ENCODE measurements at places on chromosomes 5 and 9. TPM values are rescaled to one million over a fixed set of nuclear protein-coding genes. Genes with fewer than 3 reads are reported as not detected.

GRCh38 chr5:135905144-135905543 is 9.5 kb upstream of the IL9 start:
- DNase-seq = no peak

DNA sequence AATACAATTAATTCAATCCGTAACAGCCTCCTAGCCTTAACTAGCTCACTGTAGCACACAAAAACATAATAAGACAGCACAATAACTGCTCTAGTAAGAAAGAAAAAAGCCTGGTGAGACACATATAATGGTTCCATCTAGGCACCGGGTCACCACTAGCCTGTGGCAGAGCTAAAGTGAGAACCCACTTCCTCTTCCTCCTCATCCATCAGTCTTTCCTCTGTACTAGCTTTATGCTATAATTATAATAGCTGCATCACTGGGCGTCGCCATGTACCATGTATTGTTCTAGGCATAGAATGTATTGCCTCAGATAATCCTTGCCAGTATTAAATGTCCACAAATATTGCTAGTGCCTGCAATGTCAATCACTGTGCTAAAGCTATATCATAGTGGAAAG is 23.1 kb downstream of the ADRB2 start:
- no peak for DNase-seq

DNA sequence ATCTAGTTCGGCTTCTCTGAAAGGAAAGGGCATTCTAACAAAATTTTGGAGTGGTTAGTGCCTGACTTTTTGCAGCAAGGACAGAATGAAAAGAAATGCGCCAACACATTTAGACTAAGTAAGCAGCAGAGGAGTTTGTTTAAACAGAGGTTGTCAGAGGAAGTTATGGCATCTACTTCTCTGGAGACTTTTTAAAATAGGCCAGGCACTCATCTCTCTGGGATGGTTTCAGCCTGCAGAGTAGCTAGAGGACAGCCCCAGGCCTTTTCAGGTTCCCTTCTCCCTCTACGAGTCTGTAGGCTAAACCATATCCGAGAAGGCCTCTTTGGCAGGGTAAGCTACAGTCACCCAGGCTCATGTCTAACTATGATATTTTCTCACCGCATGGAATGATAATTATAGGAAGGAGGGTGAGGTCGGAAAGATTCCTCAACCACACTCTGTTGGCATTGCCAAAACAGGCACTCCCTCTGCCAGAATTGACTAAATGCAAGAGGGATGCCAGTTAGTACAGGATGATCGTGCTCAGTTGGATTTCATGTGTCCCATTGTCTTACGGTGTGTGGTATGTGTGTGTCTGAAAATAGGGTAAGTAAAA is 1.4 kb upstream of the CTXN3 start:
- no peak for DNase-seq

- no peak for DNase-seq
Measured at GRCh38 chr5:126589536-126590297, 5.3 kb downstream of the ALDH7A1 start.

- no peak for DNase-seq
Measured at GRCh38 chr5:84287951-84288350, 96.7 kb downstream of the EDIL3 start.

DNA sequence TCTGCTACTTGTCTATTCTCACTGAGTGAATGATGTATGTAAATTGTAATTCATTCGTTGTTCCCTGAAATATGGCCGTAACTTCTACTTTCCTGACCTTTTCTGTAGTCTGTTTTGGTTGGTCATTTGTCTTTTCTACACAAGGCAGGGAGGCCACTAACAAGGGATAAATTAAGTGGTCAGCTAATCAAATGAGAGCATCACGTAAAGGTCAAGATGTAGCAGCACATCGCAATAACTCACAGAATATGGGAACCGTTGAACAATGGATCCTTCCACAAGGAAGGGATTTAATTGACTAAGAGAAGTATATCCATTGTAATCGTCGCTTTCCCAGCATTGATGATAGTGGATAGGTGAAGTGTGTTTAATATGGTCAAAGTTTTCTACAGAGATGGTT is 171.1 kb downstream of the DMRT2 start:
- DNase-seq = no peak

DNA sequence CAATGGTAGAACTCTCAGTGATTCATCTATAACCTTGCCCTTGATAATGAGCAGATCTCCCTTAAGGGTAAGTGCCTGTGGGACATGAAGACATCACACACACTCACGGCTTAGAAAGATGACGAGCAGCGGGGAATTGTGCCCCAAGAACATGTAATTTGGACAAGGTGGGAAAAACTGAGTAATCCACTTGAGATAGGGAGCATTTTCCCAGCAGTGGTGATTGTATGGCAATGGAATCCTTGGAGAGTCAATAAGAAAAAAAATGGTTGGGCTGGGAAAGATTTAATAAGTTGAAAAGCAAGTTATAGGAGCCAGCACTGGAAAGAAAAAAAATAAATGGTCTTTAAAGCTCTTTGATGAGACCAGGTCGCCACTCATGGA is 193.1 kb downstream of the GLIS3 start:
- DNase-seq = no peak

GRCh38 chr9:118059484-118060278 is 355.5 kb downstream of the TLR4 start:
- no peak for DNase-seq

- DNase-seq = no peak
Measured at GRCh38 chr9:34956648-34957047, 1.4 kb upstream of the PHF24 start.

DNA sequence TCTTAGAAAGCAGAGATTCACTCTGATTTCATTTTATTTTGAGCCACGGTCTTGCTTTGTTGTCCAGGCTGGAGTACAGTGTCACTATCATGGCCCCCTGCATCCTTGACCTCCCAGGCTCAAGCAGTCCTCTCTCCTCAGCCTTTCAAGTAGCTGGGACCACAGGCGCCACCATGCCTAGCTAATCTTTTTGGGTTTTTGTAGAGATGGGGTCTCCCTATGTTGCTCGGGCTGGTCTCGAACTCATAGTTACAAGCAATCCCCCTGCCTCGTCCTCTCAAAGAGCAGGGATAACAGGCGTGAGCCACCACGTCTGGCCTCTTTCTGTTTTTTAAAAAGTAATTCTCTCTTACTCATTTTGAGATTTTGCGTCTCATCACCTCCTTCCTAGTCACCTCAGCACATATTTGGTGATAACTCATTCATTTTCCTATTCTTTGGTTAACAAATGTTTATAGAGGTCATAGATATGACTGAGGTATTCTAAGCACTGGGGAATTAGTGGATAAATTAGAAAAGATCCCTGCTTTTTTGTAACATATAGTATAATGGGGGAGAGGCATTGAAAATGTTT is 10.8 kb upstream of the DCP2 start:
- DNase-seq = no peak

GRCh38 chr5:55936100-55936693 is 58.6 kb downstream of the IL6ST start:
- peak; percentile 78 for DNase-seq

DNA sequence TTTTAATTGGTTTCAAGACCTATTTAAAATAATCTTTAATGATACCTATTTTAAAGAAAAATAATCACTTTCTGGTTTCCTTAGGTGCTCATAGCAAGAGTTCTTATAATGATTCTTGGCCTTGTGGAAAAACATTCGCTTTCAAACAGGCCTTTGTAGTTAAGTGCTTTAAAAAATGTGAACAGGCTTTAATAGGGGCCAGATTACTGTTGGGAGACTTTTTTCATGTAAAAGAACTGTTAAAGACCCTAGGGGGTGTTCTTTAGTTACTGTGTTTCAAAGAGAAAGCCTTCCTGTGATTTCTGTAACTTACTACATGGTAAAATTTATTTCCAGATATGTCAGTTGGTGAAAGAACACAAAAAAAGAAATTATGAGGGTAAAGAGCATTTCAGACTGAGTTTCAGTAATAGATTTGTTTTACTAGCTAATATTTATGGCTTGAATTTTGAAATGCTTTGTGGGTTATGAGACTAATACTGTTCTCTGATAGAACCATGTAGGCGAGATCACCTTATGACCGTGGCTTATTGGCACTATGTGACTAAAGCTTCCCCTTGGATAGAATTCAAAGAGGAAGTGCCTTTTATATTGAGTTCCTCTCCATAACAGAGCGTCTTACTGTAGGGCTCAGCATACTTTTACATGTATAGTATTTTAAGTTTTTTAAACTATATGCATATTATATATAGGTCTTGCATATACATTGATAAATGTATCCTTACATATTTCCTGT is 70.7 kb downstream of the CSNK1G3 start:
- DNase-seq = no peak

- peak; percentile 67 for DNase-seq
Measured at GRCh38 chr9:110183208-110184145, 24.5 kb downstream of the C9orf152 start.

GRCh38 chr9:79694676-79695400 is 123.1 kb downstream of the TLE4 start:
- DNase-seq = no peak

GRCh38 chr9:33924978-33925797 is 108.2 kb downstream of the UBE2R2 start:
- peak; percentile 70 for DNase-seq

DNA sequence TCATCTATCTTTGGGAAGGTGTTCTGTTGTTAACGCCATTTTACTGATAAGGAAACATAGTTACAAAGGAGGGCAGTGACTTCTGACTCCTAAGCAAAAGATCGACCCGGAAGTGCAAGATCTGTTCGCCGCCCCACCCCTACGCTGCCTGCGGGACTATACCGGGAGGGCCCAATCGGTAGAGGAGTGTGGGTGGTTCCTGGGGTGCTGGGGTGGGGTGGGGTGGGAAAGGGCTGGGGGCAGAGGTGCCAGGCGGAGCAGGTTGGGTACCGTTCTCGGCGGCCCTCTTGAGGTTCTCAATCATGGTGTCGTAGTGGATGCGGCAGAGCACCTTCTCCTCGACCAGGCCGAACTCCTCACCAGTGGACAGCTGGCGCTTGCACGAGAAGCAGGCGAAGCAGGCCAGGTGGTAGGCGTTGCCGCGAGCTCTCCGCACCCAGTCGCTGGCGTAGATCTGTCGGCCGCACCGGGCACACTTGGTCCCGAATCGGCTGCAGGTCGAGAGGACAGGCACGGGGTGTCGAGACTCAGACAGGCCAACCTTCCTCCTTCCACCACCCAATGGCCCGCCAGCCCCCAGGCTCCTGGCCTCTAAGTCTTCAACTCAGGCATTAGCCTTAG is 11.8 kb downstream of the LHX6 start:
- DNase-seq = no peak

- peak; percentile 25 for DNase-seq
Measured at GRCh38 chr5:57456531-57457135, 26.0 kb downstream of the ACTBL2 start.

GRCh38 chr9:3903906-3904305 is 378.1 kb upstream of the RFX3 start:
- DNase-seq = no peak

- peak; percentile 45 for DNase-seq
Measured at GRCh38 chr5:142437563-142437962, 112.7 kb upstream of the SPRY4 start.

GRCh38 chr5:21880164-21880563 is 973.0 kb downstream of the CDH12 start:
- DNase-seq = no peak

- no peak for DNase-seq
Measured at GRCh38 chr5:42851481-42851880, 39.8 kb upstream of the SELENOP start.

DNA sequence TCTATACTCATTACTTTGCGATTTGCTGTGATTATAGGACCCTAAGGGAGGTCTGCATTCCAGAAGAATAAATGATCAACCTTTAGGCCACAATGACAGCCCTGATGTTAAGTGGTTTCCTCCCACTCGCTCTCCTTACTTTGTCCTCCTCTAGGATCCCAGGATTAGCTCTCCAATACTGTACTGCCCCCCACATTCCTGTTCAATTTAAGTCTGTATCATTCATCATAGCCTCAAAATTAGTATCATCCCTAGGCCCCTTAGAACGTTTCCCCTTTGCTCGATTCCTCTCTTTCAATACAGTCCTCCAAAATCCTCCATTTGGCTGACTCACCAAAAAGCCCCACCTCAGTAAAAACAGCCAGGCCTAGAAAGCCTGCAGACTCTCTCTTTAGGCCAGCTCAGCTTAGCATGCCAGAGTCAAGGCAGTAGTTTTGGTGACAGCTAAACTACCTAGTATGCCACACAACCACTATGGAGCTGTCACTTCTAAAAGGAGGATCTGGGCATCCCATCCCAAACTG is 24.4 kb downstream of the RNF145 start:
- no peak for DNase-seq

- peak; percentile 54 for DNase-seq
Measured at GRCh38 chr5:10662083-10662482, 98.2 kb downstream of the ANKRD33B start.

- no peak for DNase-seq
Measured at GRCh38 chr9:87199278-87199677, 252.0 kb upstream of the GAS1 start.

DNA sequence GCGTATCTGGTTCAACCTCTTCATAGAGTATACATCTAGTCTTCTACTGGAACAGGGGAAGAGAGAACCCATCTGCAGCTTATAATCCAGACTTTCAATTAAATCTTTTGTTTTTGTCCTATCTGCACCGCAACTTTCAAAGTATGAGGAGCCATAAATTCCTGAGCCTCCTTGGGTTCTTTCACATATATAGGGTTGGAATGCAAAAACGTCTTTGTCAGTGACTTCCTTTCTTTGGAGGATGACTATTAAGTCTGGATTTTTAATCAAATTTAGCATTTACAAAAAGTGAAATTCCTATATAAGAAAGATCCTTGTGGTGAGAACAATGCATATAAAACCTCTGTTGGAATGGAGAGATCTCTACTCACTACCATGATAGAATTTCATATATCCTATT is 370.8 kb downstream of the TMEM38B start:
- DNase-seq = no peak

Gene AK8
- 0.77 TPM for polyA plus RNA-seq

Gene FAM120A
- polyA plus RNA-seq = 58.6 TPM

Gene C5orf15
- polyA plus RNA-seq = 81.0 TPM

Gene CCNI2
- 0.34 TPM for polyA plus RNA-seq

Gene PCDHB10
- polyA plus RNA-seq = 1.4 TPM

Gene GBA2
- 71.5 TPM for polyA plus RNA-seq

Gene PCDHA12
- 0.54 TPM for polyA plus RNA-seq

Gene PNPLA7
- polyA plus RNA-seq = 0.88 TPM

Gene FBLL1
- polyA plus RNA-seq = 4.4 TPM

Gene STRBP
- polyA plus RNA-seq = 5.9 TPM
